ENCODE measurements at places on chromosomes 7 and 10. TPM values are rescaled to one million over a fixed set of nuclear protein-coding genes. Genes with fewer than 3 reads are reported as not detected.

AOAH gene
- total RNA-seq: 0.40 TPM

DNA sequence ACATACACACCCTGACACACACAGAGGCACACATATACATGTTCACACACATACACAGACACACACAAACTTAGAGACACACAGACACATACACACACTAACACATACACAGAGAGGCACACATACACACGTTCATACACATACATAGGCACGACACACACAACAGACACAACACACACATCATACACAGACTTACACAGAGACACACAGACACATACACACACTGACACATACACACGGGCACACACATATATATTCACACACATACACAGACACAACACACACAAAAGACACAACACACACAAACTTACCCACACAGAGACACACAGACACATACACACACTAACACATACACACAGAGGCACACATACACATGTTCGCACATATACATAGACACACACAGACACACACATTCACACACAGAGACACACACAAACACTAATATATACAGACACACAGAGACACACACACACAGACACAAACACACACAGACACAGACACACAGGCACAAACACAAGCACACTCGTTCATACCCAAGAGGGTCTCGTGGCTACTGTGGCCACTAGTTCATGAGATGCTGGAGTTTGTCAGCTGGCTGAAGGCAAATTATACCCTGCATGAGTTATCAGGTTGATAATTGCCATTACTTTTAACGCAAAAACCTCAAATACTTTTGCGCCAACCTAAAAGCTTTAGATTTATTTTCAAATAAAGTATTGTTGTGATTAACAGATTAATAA is 17.7 kb upstream of the KLF6 start:
- H3K4me1 ChIP-seq: peaks cover 35% of the 10 kb centered on the region
- H3K27me3 ChIP-seq: no peaks in the 10 kb centered on the region
- DNase-seq: no peak
- H3K27ac ChIP-seq: no peak overlapping the region

MOGAT3 gene
- total RNA-seq: not detected

MSS51 gene
- 4.9 TPM for total RNA-seq

UPK3B gene
- total RNA-seq: 49.5 TPM

DNA sequence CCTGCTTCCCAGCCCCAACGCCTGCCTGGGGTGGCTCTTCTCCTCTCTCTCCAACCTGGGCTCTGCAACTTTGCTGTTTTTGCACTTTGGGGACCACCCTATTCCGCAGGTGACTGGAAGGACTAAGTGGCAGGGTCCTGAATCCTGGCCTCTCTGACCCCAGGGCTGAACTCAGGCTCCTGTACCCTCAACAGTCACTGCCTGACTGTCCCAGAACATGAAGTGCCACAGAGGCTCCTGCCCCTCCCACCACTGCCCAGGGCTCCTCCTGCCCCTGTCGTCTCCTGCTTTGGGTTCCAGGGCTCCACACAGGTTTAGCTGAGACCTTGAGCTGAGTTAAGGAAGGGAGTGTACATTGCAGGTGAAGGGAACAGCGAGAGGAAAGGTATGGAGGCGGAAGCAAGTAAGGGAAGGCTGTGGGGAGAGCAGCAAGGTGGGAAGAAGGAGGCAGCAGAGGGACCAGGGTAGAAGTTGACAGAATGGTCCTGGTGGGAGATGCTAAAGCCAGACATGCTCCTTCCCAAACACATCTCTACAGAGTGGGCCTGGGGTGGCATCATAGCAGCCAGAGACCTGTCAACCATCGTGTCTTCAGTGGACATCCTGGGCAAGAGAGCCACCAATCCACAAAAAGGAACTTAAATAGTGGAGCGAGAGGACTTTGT is 5.7 kb upstream of the GRID1 start:
- no peak for DNase-seq
- H3K27me3 ChIP-seq: peaks cover 91% of the 10 kb centered on the region
- H3K4me1 ChIP-seq: no peaks in the 10 kb centered on the region
- no peaks in the 10 kb centered on the region for H3K36me3 ChIP-seq
- no peak overlapping the region for H3K4me3 ChIP-seq
- no peak overlapping the region for H3K27ac ChIP-seq

All from mesothelial cell of epicardium (in vitro differentiated cells).